SK-N-MC (cell line): ENCODE measurements at places on chromosomes 4 and X.

GRCh38 chrX:32010948-32011347, 939.1 kb upstream of the FTHL17 start:
- DNase-seq = no peak

DNA sequence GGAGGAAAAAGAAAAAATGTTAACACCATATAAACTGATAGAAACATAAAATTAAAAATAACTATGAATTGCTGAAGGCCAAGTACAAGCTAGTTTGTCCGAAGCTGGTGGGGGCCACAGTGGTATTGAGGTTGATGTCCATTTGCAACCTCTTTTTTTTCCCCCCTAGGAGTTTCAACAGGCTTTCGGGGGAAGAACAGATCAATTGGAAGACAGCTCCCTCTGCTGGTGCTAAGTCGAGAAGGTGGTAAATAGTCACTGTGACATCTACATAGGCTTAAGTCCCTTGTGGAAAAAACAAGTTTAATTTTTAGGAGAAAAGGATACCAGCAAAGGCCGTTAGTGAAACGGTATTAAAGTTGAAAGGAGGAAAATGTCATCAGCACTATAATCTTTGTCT, 115.7 kb upstream of the ZXDA start:
- DNase-seq = no peak

- DNase-seq = no peak
Observed at GRCh38 chrX:107677909-107678308, 49.6 kb downstream of the PRPS1 start.

- DNase-seq = no peak
Observed at GRCh38 chrX:116499780-116500179, 37.0 kb upstream of the CT83 start.

- DNase-seq = no peak
Observed at GRCh38 chrX:8864161-8864560, 63.0 kb upstream of the FAM9A start.
